ENCODE measurements at places on chromosomes 5 and 9.

GRCh38 chr9:92493749-92494387 is 11.6 kb upstream of the ASPN start:
- DNase-seq, result no peak

DNA sequence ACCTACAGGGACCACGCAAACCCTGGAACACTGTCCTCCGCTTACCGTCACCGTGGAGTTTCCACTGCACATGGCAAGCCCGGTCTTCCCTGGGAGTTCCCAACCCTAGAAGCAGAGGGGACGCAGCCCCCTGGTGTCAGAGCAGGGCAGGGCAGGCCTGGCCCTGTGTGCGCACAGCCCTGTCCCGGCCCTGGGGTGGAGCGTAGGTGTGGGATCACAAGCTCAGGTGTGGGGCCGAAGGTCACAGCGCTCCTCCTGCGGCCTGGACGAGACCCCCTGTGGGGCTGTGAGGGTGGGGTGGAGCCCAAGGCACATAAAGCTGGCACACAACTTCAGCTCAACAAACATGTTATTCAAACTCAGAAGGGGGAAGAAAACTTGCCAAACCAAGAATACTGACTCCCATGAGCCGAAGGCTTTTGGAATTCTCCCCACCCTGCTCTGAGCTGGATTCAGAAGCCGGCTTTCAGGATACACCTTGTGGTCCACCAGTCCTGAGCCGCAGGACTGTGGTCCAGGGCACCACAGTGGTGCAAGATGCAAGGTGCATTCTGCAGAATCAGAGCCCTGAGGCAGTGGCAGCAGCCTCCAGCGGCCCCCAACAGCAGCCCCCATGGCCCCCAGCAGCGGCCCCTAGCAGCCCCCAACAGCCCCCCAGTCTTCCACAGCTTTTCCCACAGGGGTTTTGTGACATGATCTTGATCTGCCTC is 11.8 kb upstream of the EXOC3 start:
- peak; percentile 35 for DNase-seq

GRCh38 chr5:127471211-127471610 is 46.2 kb upstream of the PRRC1 start:
- DNase-seq, result no peak

DNA sequence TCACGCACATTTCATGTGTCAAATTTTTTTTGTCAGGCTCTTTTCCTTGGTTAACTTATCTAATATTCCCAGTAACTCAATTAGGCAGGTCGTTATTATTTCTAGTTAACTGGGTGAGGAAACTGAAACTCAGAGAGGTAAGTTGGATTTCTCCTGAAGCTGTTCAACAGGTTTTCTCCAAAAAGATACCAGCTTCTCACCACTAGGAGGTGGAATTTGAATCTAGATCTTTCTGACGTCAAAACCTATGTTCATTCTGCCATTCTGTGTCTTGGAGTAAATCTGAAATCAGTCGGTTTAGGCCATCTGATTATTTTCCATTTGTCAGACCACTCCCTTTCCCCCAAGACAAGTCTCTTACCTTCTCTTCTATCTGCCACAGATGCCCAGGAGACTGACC is 572.9 kb downstream of the ACTL7B start:
- no peak for DNase-seq

DNA sequence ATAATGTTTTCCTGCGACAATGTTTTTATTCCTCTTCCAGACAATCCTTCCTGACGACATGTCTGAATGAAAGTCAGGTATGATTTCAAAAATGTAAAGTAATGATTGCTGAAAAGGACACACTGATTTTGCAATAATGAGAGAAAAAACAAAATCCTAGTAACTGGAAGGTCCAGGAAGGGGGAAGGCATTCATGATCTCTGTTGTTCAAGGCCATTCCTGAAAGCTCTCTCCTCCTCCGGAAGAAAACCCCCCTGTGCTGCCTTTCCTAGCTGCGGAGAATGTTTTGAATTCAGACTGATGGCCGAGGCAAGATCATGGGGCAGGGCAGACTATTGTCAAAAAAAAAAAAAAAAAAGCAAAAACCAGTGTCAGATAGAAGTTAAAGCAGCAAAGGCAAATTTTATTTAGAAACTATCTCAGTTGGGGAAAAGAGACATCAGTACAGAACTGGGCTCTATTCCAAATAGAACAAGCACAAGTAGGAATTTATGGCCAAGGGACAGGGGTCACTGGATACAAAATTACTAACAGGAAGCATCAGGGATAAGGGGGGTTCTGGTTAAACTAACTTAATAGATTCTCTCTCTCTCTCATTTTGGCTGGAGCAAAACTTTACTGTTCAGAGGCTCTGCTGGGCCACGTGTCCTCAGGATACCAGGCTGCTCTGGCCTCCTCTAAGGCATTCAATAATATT is 36.5 kb upstream of the CTSV start:
- DNase-seq, result no peak

- DNase-seq, result no peak
Measured at GRCh38 chr5:103605277-103605676, 42.7 kb upstream of the NUDT12 start.

DNA sequence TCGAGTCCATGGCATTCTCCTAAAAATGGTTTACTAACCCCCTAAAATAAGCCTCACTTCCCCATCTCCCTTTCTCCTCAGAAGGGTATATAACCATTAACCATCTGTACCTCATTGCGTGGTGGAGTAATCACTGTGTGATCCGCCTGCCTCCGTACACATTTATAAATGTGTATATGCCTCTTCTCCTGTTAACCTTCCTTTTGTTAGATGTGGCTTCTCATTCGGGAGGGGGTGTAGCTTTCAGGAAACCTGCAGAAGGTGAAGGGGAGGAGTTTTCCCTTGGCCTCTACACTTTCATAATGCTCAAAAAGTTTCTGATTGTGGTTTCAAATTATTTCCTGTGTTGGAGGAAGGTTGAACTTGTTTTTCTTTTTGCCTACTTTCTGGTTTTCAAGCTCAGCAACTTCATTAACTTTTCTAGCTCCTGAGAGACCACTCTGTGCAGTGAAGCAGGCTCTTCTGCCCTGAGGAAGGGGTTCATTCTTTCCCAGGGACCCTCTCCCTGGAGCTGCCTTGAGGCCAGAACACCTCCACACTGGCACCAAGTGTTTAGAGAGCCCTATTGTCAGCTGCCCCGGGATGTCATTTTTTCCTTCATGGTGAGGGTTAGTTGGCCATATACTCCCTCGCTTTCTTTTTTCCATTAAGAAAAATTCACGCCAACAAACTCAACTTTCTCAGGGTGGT is 46.9 kb downstream of the RASGRF2 start:
- DNase-seq, result no peak

GRCh38 chr9:132459661-132460060 is 49.6 kb downstream of the CFAP77 start:
- DNase-seq, result no peak

DNA sequence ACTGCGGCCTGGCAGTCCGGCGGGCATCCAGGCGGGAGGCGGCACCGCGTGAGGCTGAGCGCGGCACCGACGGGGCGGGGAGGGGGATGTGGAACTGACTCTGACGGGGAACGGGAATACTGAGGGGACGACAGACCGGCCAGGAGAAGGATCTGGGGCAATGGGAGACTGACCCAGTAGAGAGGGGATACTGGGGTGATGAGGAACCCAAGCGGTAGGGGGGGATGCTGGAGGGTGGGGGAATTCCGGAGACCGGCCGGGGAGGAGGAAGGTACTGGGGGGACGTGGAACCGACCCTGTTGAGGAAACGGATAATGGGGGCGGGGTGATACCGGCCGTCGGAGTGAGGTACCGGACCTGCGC is 423 bp downstream of the IPPK start:
- DNase-seq, result no peak

GRCh38 chr5:147586832-147587231 is 77.0 kb upstream of the DPYSL3 start:
- DNase-seq, result peak; percentile 3

DNA sequence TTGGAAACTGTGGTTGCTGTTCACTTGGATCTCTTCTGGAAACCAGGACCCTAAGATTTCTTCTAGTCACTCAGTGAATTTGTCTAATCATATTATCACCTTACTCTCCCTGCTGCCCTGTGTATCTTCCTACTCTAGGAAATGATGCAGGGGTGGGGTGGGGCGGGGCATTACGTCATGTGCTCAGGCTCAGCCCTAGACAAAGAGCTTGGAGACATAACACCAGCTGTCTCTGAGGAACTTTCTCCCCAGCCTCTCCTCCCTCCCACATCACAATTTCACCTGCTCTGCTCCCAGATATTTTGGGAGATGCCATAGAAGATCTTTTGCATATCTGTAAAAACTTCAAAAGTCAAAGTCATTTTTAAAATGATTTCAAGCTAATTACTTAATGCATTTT is 470.4 kb downstream of the ZSWIM6 start:
- DNase-seq, result no peak

- peak; percentile 21 for DNase-seq
Measured at GRCh38 chr9:89442981-89443814, 54.7 kb downstream of the SEMA4D start.

- no peak for DNase-seq
Measured at GRCh38 chr5:37197340-37198050, 51.7 kb downstream of the CPLANE1 start.

GRCh38 chr5:40017135-40017534 is 592.4 kb upstream of the DAB2 start:
- no peak for DNase-seq

GRCh38 chr9:93304574-93305496 is 120.9 kb downstream of the WNK2 start:
- DNase-seq, result peak; percentile 27

GRCh38 chr9:121219530-121219929 is 17.9 kb upstream of the RAB14 start:
- DNase-seq, result no peak

- no peak for DNase-seq
Measured at GRCh38 chr9:131559421-131560000, 14.2 kb downstream of the PRRT1B start.

- DNase-seq, result no peak
Measured at GRCh38 chr9:8842402-8843193, 1043.0 kb upstream of the DMAC1 start.

- peak; percentile 67 for DNase-seq
Measured at GRCh38 chr5:38316544-38317224, 58.3 kb downstream of the EGFLAM start.

- no peak for DNase-seq
Measured at GRCh38 chr5:180779985-180780610, 22.5 kb downstream of the MGAT1 start.

- DNase-seq, result no peak
Measured at GRCh38 chr5:113274836-113275414, 159.9 kb downstream of the TSSK1B start.

DNA sequence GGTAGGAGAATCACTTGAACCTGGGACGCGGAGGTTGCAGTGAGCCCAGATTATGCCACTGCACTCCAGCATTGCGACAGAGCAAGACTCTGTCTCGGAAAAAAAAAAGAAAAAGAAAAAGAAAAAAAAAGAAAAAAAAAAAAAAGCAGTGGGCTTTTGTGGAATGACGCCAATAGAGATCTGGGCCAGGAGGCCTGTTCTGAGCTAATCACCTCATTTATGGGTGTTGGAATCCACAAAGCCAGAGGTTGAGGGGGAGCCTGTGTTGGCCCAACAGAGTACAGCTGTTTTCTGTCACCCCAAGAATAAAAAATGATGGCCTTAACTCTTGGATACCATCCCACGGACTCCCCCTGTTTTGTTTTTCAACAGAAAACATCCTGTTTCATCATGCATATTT is 18.5 kb downstream of the OSTF1 start:
- DNase-seq, result no peak

DNA sequence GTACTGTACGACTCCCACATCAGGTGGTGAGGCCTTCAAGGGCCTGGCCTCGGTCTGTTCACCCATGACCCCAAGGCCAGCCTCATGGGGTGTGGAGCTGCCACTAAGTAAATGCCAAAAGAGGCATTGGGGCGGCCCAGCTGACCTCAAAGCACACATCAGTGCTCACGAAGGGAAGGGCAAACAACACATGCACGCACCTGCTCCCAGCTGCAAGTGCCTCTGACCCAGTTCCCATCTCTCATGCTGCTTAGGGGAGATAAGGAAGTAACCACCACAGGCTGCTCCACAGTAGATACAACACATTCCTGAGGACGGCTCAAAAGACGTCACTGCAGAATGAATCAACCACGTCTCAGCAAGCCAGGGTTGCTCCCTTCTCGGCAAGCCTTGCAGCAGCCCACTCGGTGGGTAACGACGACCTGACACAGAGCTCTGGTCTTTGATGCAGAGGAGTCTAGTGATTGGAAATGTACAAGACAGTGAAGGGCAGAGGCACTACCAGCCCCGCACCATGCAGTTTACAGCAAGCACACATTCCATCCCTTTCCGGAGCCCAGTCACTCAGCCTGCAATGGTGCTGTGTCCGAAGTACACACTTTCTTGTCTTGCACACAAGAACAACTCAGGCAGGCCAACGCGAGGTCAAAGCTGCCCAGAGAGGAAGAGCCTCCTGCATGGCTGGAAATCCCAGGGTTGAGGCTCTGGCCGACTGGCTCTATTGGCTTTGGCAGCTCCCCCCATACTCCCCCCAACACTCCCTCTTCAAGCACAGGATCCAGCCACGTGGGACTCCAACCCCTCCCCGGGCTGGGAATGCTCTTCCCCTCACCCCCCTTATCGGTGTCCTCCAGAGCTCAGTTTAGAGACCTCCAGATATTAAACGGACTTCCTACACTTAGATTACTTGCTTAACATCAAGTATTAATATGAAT is 31.8 kb downstream of the FABP6 start:
- DNase-seq, result no peak

DNA sequence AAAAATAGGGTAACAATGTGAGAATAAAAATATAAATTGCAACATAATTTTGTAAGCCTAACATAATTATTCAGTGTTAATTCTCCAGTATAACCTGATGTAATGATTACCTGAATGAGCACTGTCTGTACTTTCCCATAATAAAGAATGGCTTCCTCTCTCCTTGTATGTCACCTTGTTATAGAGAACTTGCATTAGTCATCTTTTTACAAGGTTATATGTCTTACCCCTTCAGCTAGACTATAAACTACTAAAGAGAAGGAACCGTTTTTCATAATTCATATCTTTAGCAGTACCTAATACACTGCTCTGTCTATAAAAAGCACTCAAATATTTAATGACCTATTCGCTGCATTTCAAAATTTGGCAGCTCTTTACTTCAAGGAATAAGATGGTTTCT is 19.8 kb downstream of the STRBP start:
- no peak for DNase-seq

DNA sequence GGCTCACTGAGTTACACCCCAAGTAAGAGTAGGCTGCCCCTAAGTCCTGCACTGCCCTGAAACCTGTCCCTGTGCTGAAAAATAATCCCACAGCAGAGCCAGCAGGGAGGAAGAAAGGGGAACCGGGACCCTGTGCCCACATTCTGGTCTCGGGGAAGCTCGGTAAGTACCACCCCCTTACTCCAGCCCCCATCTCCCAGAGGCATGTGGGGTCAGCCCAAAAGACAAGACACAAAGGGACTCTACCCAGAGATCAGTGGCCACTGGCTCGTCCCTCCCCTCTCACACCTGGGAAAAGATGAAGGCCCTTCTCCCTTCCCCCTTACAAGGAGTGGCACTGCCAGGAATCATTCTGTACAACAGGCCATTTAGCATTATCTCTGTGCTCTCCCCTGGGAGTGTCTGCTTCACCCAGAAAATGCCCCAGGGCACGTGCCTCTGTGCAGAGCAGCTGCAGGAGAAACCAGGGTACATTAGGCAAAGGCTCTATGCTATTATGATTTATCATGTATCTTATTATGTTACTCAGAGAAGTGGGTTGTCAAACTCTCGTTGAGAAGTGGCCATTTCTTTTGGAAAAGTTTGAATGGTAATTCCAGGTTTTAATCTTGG is 71.3 kb downstream of the NDFIP1 start:
- no peak for DNase-seq

Measured in fibroblast of gingiva (primary cell).